ENCODE measurements at places on chromosomes 3 and 15. TPM values are rescaled to one million over a fixed set of nuclear protein-coding genes. Genes with fewer than 3 reads are reported as not detected.

RASL12 gene
- total RNA-seq = not detected

- no peaks in the 10 kb centered on the region for H3K27me3 ChIP-seq
- peaks cover 10% of the 10 kb centered on the region for H3K4me1 ChIP-seq
- H3K4me3 ChIP-seq = no peak overlapping the region
- no peak for DNase-seq
- no peaks in the 10 kb centered on the region for H3K36me3 ChIP-seq
- H3K27ac ChIP-seq = no peak overlapping the region
These were observed 110.4 kb downstream of the TMEM266 start for GRCh38 chr15:76169911-76170800.

GRCh38 chr15:90864507-90864906 lies 3.9 kb upstream of the FURIN start:
- H3K27ac ChIP-seq = no peak overlapping the region
- H3K4me3 ChIP-seq = no peak overlapping the region
- no peaks in the 10 kb centered on the region for H3K27me3 ChIP-seq
- peaks cover 41% of the 10 kb centered on the region for H3K4me1 ChIP-seq
- H3K36me3 ChIP-seq = peaks cover 6% of the 10 kb centered on the region

PPP1R14D gene
- not detected for total RNA-seq

- H3K27me3 ChIP-seq = peaks cover 16% of the 10 kb centered on the region
- H3K4me3 ChIP-seq = no peak overlapping the region
- no peaks in the 10 kb centered on the region for H3K4me1 ChIP-seq
- peaks cover 6% of the 10 kb centered on the region for H3K36me3 ChIP-seq
These were observed 142.5 kb upstream of the LMCD1 start for GRCh38 chr3:8359133-8359532.

GRCh38 chr15:88674661-88675060 lies 35.8 kb downstream of the ISG20 start:
- DNase-seq = no peak
- no peaks in the 10 kb centered on the region for H3K36me3 ChIP-seq
- no peak overlapping the region for H3K4me3 ChIP-seq
- H3K27ac ChIP-seq = no peak overlapping the region
- H3K27me3 ChIP-seq = peaks cover 43% of the 10 kb centered on the region

ROPN1 gene
- not detected for total RNA-seq

LAMB2 gene
- total RNA-seq = 264 TPM

GRCh38 chr3:50268276-50268675 lies 671 bp upstream of the SEMA3B start:
- peak overlapping the region; percentile 34 for H3K4me3 ChIP-seq
- no peaks in the 10 kb centered on the region for H3K27me3 ChIP-seq
- DNase-seq = no peak
- no peak overlapping the region for H3K27ac ChIP-seq

MUC20 gene
- 3.5 TPM for total RNA-seq

CTXND1 gene
- total RNA-seq = not detected

DMXL2 gene
- total RNA-seq = 13.6 TPM

CCDC33 gene
- not detected for total RNA-seq

- H3K36me3 ChIP-seq = peaks cover 21% of the 10 kb centered on the region
- no peak overlapping the region for H3K4me3 ChIP-seq
- no peaks in the 10 kb centered on the region for H3K27me3 ChIP-seq
- H3K27ac ChIP-seq = no peak overlapping the region
These were observed 118.1 kb downstream of the AKAP13 start for GRCh38 chr15:85498471-85498870.

DNA sequence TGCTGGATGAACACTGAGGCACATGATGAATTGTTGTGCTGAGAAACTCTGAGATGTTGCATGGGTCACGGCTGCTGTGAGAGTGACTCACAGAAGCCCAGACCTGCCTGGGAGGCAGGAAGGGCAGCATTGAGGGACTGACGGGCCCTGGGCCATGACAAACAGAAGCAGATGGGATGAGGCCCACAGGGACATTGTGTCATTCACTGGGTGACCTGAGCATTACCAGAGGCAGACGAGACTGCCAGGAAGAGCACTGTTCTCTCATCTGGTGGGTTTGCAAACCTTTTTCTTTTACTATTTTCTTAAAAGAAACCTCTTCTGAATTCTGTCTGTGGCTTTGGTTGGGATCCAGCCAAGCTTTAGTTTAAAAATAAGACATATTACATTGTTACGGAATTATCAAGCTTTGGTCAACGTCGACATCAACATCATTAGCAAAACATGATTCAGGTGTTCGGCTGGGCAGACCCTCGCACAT lies 67.8 kb downstream of the BDH1 start:
- H3K27me3 ChIP-seq = no peaks in the 10 kb centered on the region
- peak overlapping the region; percentile 94 for H3K27ac ChIP-seq
- peak overlapping the region; percentile 49 for H3K4me3 ChIP-seq
- H3K4me1 ChIP-seq = peaks cover 34% of the 10 kb centered on the region
- H3K36me3 ChIP-seq = no peaks in the 10 kb centered on the region

MRAS gene
- 5.2 TPM for total RNA-seq

DNA sequence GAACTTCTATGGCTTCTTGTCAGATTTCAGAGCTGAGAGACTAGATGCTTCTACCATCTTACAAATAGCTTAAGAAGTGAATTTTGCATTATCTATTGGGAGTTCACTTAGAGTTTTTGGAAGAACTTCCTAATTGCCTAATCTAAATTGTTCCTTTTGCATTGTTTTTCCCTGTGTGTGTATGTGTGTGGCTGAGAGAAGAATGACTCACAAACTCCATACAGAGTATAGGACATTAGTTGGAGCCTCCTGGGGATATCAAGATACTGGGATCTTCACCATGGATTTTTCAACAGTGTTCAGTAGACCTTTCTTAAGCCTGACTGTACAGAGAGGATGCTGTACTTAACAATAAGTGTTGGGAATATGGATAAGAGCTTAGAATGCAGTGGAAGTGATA lies 10.9 kb downstream of the TLNRD1 start:
- no peaks in the 10 kb centered on the region for H3K36me3 ChIP-seq
- no peak overlapping the region for H3K27ac ChIP-seq
- no peak overlapping the region for H3K4me3 ChIP-seq

SLC22A13 gene
- total RNA-seq = 1.9 TPM

DNA sequence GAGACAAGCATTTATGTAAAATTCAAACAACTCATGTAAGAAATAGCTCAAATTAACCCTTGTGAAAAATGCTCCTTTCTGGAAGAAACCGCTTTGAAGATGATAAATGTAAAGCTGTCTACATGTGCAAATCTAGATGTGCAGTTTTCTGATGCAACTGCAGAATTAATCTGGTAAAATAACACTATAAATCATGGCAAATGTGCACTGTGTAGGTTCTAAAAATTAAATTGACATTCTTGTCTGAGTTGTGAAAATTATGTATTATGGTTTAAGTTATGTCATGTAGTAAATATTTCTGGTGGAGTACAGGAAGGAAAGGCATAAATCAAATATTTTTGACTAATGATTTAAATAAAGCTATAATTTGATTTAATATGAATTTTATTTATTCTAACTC lies 678.1 kb upstream of the SEMA6D start:
- peaks cover 12% of the 10 kb centered on the region for H3K4me1 ChIP-seq
- no peak overlapping the region for H3K27ac ChIP-seq
- H3K36me3 ChIP-seq = no peaks in the 10 kb centered on the region
- no peak for DNase-seq

DNA sequence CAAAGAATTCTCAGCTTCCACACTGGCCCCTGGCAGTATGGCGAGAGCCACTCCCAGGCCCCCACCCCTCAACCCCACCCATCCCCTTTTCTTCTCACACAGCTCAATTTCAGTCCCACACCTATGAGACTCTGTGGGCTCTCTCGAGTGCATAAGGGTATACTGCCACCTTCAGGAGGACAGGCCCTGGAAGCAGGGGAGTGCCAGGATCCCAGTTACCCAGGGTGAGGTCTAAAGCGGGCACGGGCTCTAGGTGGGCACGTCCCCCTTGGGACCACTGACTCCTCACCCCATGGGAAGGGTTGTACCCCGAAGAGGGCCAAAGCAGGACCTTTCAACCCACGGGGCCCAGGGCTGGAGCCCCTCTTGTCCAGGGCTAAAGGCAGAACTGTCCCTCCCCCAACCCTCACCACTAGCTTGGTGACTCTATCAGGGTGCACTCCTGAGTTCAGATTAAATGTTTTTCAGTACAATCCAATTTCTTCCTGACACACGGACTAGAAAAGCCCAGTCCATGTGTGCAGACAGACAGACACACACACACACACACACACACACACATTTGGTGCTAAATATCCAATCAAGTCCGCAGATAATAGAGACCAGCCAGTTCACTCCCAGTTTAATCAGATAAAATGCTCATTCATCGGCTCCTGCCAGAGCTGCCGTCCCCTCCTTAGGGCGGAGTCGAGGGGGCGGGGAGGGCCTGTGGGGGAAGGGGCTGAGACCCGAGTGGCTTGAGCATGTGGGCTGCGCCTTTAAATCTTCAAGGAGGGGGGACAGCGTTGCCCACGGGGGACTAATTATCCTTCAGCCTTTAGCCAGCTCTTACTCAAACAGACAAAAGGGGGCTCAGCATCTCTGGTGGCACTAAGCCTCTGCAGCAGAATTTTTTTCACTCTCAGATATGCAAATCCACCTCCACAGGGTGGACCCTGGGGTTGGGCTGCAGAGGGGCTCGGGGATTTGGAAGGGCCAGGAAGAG lies 59.3 kb downstream of the CYP11A1 start:
- peaks cover 59% of the 10 kb centered on the region for H3K27me3 ChIP-seq
- H3K36me3 ChIP-seq = no peaks in the 10 kb centered on the region
- peaks cover 5% of the 10 kb centered on the region for H3K4me1 ChIP-seq
- peak; percentile 77 for DNase-seq
- H3K27ac ChIP-seq = no peak overlapping the region

ZIC1 gene
- total RNA-seq = not detected

DNA sequence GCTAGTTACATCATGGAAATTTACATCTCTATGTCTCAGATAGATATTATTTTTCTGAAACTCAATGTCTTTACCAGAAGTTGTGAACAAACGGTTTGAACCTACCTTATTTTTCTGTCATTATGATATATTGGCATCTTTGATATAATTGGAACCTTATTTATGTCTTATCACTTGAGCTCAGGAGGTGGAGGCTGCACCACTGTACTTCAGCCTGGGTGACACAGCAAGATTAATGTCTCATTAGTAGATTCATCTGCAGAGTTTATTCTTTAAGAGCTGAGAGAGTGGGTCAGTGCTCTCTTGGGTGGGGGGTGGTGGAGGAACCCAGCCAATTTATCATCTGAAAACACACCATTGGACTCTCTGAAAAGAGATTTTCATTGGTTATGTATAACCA lies 21.4 kb downstream of the SCG3 start:
- H3K4me1 ChIP-seq = no peaks in the 10 kb centered on the region
- DNase-seq = no peak
- peaks cover 5% of the 10 kb centered on the region for H3K36me3 ChIP-seq
- H3K4me3 ChIP-seq = no peak overlapping the region
- H3K27me3 ChIP-seq = peaks cover 36% of the 10 kb centered on the region
- no peak overlapping the region for H3K27ac ChIP-seq

CTDSPL gene
- 38.8 TPM for total RNA-seq

DNA sequence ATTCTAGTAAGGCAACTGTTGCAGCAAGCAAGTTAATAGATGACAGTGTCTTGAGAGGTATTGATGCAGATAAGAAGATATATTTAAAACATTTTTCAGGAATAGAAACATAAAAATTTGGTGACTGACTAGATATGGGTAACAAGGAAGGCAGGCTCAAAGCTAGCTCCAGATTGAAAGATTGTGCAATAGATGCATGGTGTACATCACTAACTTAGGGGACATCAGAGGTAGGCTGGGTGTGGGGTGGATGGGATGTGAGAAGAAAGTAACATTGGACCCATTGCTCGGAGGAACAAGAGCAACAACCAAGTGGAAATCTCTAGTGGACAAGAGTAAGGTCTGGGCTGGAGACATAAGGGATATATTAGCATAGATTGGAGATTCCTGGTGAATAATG lies 306.9 kb downstream of the MCTP2 start:
- no peaks in the 10 kb centered on the region for H3K27me3 ChIP-seq
- no peak overlapping the region for H3K27ac ChIP-seq
- no peak overlapping the region for H3K4me3 ChIP-seq
- H3K36me3 ChIP-seq = no peaks in the 10 kb centered on the region

DNA sequence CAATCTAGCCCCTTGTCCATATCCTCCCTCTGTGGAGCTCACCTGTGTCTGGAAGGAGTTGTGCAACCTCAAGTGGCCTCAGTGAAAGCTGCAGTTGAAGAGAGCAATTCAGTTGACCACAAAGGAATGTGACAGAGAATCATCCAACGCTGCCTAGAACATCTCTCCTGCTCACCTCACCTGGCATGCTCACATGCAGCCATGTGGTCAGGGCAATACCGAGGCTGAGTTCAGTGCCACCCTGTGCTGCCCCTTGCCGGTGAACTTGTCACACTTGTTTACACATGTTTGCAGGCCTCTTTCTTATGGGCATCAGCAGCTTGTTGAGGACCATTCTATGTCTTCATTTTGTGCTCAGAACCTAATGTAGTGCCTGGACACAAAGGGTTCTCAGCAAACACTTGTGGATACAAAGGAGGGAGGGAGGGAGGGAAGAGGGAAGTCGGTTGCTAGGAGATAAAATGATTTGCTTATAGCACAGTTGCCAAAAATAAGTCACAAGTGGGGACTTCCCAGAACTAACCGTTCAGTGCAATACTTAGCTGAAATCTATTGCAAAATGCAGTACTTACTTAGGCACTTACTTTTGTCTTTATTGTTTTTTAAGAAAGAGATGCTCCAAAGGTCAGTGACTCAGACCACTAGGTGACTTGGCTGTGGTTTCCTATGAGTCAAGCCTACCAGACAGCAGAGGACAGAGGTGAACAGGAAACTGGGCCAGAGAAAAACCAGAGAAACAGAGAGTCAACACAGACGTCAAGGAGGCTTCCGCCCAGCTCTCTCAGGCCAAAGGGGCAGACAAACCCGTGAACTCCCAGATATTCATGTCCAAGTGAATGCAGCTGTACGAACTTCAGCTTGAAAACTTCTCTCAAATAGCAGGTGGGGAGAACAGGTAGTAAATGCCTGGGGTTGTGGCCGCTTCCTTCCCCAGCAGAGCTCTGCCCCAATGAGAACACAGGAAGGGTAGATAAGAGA lies 227.8 kb upstream of the CTNNB1 start:
- H3K4me1 ChIP-seq = peaks cover 20% of the 10 kb centered on the region
- peak overlapping the region; percentile 5 for H3K4me3 ChIP-seq
- no peaks in the 10 kb centered on the region for H3K27me3 ChIP-seq
- H3K36me3 ChIP-seq = no peaks in the 10 kb centered on the region
- H3K27ac ChIP-seq = peak overlapping the region; percentile 98

- peaks cover 6% of the 10 kb centered on the region for H3K4me1 ChIP-seq
- no peaks in the 10 kb centered on the region for H3K36me3 ChIP-seq
- peak; percentile 20 for DNase-seq
- no peaks in the 10 kb centered on the region for H3K27me3 ChIP-seq
- no peak overlapping the region for H3K4me3 ChIP-seq
These were observed 184.4 kb downstream of the PEX5L start for GRCh38 chr3:179852142-179852905.

DNA sequence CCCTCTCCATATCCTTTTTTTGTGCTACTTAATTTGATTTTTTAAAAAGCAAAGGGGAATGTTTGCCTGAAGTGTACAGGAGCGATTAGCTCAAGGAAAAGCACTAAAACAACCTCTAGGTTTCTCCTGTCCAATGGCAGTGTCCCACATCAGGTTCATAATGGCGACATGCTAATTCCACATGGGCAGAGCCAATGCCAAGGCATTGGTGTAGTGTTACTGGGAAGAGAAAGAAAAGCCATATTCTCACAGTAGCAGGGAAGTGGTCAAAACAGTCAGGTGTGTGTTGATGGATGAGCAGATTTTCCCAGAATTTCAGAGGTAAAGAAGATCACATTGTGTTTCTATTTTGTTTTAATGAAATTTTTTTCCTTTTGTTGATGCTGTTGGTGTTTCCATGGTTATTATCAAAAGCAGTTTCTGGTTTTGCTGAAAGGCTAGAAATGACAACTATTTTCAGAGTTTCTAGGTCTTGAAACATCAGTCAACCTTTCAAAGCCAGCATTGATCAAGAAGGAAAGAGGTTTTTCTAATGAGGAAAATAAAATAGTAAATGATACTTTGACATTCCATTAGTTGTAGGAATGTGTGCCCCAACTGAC lies 65.2 kb downstream of the FNDC3B start:
- H3K4me1 ChIP-seq = peaks cover 43% of the 10 kb centered on the region
- DNase-seq = no peak
- H3K36me3 ChIP-seq = peaks cover 12% of the 10 kb centered on the region

Measured in MCF 10A (cell line).